ENCODE measurements at places on chromosomes 7 and 10. TPM values are rescaled to one million over a fixed set of nuclear protein-coding genes. Genes with fewer than 3 reads are reported as not detected.

- no peak for DNase-seq
These were observed 85.2 kb downstream of the ZRANB1 start for GRCh38 chr10:125026974-125027735.

GRCh38 chr10:98920360-98920759 is 315.3 kb downstream of the HPSE2 start:
- DNase-seq = no peak

GRCh38 chr7:11332865-11333228 is 359.2 kb downstream of the PHF14 start:
- no peak for DNase-seq

GRCh38 chr7:111568419-111568818 is 6.1 kb upstream of the IMMP2L start:
- no peak for DNase-seq

GRCh38 chr10:15053061-15053460 is 9.3 kb downstream of the OLAH start:
- DNase-seq = no peak

DNA sequence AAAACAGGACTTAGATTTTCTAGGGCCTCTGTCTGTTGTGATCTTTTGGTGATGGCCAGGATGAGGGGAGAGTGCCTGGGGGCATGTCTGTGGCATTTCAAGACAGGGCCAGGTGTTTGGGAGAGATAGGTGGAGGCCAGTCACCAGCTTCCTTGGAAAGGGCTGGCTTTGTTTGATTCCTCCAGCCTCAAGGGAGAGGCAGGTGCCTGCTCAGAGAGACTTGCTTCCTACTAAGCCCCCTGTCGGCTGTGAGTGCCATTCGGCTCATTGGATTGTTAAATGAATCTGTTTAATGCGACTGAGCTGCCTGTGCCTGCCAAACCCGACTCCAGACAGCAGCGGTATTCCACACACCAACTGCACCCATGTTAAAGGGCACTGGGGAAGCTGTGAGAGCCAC is 304.1 kb upstream of the COBL start:
- no peak for DNase-seq

DNA sequence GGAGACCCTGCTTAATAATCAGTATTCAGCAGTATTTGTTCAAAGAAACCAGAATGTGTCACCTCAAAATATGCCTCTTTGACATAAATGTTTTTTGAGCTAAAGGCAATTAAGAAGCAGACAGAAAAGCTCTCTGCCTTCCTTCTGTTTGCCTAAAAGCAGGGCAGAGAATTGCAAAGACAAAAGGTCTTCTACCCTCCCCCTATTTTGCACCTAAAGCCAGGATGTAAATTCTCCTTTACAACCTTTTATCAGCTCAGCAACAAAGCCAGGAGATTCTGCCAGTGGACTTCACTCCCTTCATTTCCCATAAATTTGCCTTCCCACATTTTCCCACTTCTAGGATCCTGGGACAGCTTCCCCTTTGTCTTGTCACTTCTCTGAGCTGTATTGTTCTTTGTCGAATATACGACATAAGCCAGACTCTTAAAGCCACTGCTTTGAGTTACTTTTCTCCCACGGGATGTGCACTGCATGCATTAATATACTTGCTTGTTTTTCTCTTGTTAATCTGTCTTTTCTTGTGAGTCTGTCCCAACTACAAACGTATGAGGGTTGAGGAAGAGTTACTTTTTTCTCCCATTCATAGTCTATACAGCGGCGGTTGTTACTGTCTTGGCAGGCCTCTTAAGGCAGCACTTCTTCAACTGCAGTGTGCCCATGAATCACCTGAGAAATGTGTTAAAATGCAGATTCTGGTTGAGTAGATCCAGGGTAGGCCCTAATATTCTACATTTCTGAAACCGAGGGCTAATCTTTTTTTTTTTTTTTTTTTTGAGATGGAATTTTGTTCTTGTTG is 48.2 kb downstream of the ST8SIA6 start:
- no peak for DNase-seq

- no peak for DNase-seq
These were observed 9.5 kb upstream of the REPIN1 start for GRCh38 chr7:150358988-150359621.

DNA sequence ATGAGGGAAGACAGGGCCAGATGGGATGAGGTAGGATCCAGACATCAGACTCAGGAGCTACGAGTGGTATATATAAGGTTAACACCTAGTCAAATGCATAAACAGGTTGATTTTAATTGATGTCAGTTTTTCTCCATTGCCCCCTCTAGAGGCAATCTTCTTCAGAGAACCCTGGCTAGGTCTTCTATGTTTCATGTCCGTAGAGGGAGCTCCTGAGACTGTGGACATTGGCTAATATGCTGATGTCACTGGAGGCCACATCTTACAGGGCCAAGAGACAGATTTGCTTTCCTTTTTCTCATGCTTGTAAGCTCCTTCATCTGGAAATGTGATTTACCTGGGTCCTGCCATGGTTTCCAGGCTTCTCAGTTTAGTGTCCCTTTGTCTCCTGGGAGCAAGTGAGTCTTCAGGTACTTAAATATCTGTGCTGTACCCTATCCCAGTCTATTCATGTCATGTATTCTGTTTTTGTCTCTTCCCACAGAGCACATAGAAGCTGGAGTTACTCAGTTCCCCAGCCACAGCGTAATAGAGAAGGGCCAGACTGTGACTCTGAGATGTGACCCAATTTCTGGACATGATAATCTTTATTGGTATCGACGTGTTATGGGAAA is 161.6 kb upstream of the PRSS1 start:
- no peak for DNase-seq

The SFTPA2 gene
- 0.34 TPM for total RNA-seq

The IRF5 gene
- total RNA-seq = 4.6 TPM

The TAS2R41 gene
- 0.26 TPM for total RNA-seq

The PSD gene
- 2.3 TPM for total RNA-seq

The GPR85 gene
- total RNA-seq = 1.9 TPM

The TMEM178B gene
- 29.9 TPM for total RNA-seq

The HOXA7 gene
- 0.39 TPM for total RNA-seq

The STAMBPL1 gene
- 7.8 TPM for total RNA-seq

The KAZALD1 gene
- total RNA-seq = 7.1 TPM

The CPVL gene
- 12.8 TPM for total RNA-seq

The AKR1D1 gene
- not detected for total RNA-seq
